Stimulated activated CD8-positive, alpha-beta memory T cell treated with anti-CD3 and anti-CD28 coated beads, Interleukin-2, amount 100 ng/mL, for 48 hours (primary cell): ENCODE measurements at places on chromosomes 12 and 14.

- no peak for DNase-seq
These were observed 39.8 kb upstream of the EID3 start for GRCh38 chr12:104263580-104264358.

DNA sequence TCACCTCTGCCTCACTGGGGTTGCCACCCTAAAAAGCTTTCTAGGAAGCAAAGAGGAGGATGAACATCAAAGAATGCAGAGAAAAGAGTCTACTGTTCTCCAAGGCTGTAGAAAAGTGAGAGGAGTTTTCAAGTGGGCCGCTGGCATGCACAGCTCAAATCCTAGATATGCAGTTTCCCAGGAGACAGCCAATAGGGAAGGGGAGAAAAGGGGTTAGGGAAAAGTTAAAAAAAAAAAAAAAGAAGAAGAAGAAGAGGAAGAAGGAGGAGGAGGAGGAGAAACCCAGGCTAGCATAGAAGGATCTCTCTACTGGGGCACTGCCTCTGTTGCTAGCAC is 682 bp downstream of the BATF start:
- DNase-seq: no peak

GRCh38 chr14:91780452-91780851 is 48.6 kb upstream of the CATSPERB start:
- no peak for DNase-seq

DNA sequence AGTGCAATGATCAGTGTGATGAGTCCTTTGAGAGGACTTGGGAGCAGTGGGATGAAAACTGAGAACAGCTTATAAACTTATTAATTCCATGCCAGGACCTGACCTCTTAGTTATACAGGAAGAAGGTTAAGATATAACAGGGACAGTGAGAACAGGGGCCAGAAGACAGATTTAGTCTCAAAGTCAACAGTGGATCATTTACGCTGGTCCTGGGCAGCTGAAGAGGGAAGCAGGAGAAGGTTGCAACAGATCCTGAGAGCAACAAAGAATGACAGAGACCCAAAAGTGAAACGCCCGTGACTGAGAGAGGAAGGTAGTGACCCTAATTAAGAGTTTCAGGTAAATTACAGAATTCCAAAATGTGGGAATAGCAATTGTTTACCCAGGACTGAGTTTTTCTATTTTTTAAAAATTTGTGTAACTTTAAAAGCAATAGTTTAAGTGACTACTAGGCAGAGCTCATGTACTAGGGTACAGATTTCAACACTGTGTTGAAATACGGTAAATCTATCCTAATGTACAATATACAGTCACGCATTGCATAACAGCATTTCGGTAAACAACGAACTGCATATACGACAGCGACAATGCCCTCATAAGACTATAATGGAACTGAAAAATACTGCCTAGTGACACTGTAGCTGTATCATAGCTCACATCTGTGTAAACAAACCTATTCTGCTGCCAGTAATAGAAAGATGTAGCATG is 77.7 kb upstream of the GNPNAT1 start:
- no peak for DNase-seq
